ENCODE measurements at places on chromosomes 7 and 10.
A peak's percentile ranks its signal among the peaks of the same experiment; 100 is the strongest.

DNA sequence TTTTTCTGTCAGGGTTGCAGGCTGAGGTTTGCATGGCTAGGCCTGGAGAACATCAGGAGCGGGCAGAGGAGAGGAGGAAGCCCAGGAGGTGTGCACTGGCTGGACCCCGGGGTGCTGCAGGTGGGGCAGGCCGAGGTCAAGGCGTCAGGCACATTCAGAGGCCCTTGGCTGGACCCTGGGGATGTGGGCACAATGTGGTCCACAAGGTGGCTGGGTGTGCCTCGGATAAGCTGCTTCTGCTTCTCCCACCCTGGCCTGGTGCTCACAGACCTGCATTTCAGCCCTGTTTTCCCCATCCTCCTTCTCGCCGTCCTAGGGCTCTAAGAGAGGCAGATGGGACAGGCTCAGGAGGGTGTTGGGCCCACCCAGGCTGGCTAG, 108.2 kb downstream of the ADCY1 start:
- DNase-seq: no peak

DNA sequence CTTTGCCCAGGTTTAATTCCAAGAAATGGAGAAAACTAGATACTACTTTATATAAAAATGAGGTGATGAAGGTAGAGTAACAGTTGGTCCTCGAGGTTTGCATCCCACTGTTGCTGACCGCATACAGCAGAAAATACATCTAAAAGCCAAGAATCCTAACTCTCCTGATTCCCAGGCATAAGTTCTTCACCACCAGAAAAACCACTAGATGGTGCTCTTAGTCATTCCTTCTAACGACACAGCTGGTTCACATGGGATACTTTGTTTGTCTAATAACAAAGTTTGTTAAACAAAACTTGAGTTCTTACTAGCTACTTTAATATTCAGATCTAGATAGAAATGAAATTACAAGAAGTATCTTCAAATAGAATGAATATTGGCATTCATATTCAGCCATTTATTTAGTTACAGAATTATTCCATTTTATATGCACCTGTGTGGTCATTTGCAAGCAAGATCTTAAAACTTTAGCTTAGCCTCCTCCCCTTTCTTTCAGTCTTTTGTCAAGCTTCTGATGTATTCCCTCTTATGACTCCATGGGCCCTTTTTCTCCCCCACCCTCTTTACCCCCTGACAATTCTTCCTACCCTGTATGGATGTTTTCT, 54.1 kb upstream of the CYP26C1 start:
- DNase-seq: no peak

DNA sequence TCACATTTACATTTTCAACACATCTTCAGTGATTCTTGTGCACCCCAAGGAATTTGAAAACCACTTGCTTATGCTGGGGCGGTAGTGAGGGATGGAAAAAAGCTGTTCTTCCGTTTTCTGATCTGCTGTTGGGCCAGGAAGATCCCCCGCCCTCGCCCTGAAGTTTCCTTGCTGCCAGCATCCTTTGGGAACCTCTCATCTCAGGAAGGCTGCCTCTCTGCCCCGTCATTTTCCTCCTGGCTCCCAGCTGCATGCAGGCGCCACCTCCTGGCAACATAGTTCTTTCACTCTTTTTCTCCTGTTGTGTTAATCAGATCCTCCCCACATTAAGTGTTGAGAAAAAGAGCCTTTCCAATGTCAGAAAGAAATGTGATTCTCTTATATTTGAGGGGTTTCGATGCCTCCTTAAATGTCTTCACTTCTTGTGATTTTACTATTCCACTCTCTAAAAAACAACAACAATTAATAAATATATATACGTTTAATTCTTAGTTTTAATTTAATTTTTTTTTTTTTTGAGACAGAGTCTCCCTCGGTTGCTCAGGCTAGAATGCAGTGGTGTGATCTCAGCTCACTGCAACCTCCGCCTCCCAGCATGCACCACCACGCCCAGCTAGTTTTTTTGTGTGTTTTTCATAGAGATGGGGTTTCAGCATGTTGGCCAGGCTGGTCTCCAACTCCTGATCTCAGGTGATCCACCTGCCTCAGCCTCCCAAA, 122.9 kb downstream of the RALA start:
- peak; percentile 26 for DNase-seq

DNA sequence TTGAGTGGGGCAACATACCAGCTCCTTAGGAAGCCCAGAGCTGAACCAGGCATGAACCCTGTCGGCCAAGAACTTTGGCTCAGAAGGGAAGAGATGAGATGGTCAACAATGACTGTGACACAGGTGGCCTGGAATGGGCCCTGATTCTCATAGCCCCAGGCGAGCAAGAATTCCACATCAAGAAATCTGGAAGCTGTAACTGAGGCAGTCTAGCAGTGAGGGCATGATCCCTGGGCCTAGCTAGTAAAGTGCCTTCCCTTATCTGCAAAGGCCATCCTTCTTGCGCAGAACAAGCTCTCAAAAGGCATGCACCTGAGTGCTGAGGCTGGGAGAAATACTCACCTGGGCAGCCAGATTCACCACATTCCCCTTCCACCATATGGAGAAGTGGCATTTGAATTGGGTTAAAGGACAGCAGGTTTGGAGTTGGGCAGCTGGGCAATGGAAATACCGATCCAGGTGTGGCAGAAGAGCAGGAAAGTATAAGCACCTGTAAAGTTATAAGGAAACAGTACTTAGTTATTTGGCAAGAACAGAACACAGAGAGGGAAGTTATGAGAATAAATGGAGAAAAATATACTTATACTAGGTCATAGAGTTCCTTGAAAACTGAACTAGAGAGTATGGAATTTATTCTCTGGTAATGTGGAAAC, 78.6 kb upstream of the CAPZA2 start:
- DNase-seq: no peak

DNA sequence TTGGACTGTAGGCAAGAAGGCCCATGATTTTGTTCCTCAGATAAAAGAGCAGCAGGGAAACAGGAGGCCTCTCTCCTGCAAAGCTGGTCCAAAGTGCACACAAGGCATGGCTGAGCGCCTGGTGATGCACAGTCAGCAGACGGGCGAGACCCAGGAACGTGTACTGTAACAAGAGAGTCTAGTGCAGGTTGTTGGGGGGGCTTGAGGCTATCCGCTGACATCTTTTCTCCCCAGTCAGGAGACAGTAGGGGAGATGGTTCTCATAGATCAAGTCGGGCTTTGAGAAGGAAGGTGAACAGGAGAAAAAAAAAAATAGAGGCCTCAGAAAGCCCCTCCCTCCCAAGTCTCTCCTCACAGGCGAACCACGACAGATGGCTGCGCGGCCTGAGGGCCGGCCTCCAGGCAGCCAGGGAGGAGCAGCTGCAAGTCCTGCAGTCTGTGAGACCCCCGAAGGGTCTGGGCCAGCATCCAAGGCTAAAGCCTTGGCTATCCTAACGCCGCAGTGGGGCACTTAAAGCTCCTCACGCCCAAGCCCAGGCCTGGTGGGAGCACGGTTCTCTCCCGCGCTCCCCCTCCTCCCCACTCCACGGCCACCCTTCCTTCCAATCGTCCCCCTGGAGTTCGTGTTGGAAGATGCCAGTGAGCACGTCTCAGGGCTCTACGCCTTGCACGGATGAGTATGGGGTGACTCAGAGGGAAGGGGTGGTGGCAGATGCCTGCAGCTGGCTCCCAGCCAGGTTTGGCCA, 68.3 kb downstream of the PRKAG2 start:
- no peak for DNase-seq

- DNase-seq: no peak
Observed at GRCh38 chr10:131323025-131323424, 11.5 kb upstream of the TCERG1L start.

- no peak for DNase-seq
Observed at GRCh38 chr7:107658467-107658866, 2.2 kb upstream of the SLC26A4 start.

DNA sequence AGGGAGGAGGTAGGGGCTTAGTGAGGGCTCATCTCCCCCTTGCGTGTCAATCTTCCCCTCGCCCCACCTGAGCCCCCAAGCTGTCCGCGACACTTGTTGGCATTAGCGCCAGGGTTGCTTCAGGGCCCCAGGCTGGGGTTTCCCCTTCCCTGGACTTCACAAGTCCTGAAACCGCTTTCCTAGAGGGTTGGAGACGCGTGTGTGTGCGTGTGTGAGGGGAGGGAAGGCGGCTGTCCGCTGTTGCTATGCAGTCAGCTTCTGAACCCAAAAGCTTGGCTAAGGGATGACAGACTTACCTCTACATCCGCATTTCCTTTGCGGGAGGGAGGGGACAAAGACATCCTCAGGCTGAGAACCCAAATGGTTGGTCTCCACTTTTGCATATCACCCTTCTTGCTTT, 803 bp downstream of the GOLGA7B start:
- DNase-seq: no peak

GRCh38 chr7:27608776-27609495, 53.7 kb downstream of the HIBADH start:
- no peak for DNase-seq

DNA sequence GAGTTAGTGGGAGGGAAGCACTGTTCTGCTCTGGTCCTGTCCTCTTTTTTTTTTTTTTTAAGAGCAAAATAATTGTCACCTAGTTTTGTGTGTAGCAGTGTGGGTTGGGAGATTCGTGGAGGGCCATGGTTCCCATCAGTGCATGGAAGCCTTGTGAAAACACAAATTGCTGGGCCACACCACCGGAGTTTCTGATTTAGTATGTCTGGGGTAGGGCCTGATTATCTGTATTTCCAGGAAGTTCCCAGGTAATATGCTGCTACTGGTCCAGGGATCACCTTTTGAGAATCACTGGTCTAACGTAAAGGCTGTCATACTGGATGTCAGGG, 191.3 kb downstream of the GATA3 start:
- DNase-seq: no peak

- DNase-seq: no peak
Observed at GRCh38 chr7:137669706-137670105, 177.1 kb downstream of the DGKI start.

- no peak for DNase-seq
Observed at GRCh38 chr7:120615703-120616102, 242.2 kb downstream of the TSPAN12 start.

DNA sequence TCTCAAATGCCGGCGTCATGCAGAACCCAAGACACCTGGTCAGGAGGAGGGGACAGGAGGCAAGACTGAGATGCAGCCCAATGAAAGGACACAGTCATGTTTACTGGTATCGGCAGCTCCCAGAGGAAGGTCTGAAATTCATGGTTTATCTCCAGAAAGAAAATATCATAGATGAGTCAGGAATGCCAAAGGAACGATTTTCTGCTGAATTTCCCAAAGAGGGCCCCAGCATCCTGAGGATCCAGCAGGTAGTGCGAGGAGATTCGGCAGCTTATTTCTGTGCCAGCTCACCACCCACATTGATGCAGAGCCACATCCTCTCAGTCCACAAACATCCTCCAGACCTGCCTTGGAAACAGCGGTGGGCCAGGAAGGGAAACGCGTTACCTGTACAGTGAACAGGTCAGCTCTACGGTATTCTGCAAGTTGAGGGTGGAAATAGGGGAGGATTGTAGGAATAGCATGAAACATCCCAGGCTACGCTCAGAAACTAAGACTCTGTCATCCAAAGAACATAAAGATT, 133.1 kb upstream of the PRSS1 start:
- no peak for DNase-seq

DNA sequence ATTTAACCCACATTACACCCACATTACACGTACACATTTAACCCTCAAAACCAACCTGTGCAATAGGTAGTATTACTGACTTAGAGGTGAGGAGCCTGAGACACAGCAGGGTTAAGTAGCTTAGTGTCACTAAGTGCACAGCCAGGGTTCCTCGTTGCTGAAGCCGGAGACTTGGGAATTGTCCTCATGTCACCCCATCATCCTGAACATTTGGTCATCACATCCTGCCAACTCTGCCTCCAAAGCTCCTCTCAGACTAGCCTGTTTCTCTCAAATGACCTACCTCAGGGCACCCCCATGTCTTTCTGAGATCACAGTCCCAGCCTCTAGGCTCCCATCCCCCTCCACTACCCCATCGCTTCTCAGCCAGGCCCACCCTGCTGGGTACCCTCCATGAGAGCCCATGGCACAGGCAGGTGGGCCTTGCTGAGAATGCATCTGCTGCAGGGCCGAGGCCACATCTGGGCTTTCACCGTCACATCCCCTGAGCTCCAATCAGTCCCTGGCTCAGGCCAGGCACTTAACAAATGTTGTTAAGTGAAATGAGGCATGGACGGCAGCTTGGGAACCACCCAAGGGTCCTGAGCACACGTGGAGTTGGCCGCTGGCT, 21.1 kb upstream of the PCBD1 start:
- no peak for DNase-seq

DNA sequence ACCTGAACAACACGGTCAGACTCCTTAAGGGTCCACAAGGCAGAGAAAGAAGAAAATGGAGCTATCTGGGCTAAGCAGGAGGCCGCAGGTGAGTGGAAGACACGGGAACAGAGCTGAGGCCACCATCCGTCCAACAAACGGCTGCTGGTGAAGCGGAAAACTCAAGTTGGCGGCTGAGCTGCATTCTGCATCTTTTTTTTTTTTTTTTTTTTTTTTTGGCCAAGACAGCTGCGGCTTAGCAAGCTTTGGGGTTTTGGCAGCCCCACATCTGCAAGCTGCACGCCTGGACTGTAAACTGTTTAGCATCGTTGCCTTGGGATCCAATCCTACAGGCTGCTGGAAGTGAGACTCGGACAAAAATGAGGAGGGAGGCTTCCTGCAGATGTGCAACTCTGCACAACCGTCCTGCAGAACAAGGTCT, 37.4 kb downstream of the RGS10 start:
- no peak for DNase-seq

- DNase-seq: no peak
Observed at GRCh38 chr10:119947300-119947699, 54.8 kb downstream of the SEC23IP start.

DNA sequence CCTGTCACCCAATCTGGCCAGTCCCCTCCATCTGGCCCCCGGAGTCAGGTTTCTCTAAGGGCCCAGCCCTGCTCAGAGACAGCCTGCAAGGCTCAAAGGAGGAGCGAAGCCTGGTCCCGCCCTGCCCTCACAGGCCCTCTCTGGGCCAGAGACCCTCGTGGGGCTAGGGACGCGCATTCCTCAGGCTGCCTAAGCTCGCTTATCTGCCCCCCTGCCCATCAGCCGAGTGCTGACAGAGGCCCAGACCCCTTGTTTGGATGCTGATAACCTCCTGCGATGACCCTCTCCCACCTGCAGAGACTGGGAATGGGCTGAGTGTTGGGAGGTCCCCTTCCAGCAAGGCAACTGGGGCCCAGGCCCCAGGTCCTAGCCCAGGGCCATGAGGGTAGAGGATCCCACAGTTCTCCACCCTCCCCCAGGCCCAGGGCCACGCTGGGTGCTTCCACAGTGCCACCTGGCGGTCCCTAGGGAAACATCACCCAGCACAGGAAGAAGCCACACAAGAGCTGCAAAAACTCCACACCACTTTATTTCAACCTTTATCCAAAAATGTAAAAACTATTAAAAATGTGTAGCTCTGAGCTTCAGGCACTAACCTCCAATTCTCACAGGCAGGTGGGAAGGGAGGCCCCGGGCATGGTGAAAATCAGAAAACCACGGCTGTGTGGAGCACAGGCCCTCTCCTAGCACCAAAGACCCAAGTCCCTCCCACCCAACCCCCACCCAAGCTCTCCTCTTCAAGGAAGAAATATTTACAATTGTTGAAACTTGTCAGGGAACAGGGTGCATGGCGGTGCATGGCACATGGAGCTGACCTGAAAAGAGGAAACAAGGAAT, 2.2 kb downstream of the NPM3 start:
- peak; percentile 65 for DNase-seq

Data from activated T-helper 1 cell treated with anti-CD3 and anti-CD28 coated beads, Interleukin-12 subunit alpha, Interleukin-12 subunit beta, Interleukin-2, Interleukin-4 antibody, amounts not matched to agents 30 ng/mL and 10 ng/mL and 1 ng/mL, durations not matched to agents 14 hours and 24 hours and 36 hours (primary cell).